Activated T-cell treated with anti-CD3 and anti-CD28 coated beads, Interleukin-2, amount 50 U/mL, for 4 hours (primary cell): ENCODE measurements at places on chromosomes 3 and 15. TPM values are rescaled to one million over a fixed set of nuclear protein-coding genes. Genes with fewer than 3 reads are reported as not detected.

NOX5 gene
- total RNA-seq = not detected

ZNF860 gene
- total RNA-seq = 0.13 TPM

GUCA1C gene
- total RNA-seq = not detected

TGM4 gene
- not detected for total RNA-seq

POPDC2 gene
- total RNA-seq = 0.84 TPM

CYP1A2 gene
- 0.08 TPM for total RNA-seq

ISLR gene
- total RNA-seq = 0.26 TPM

GCSAM gene
- total RNA-seq = 2.0 TPM

STIMATE gene
- total RNA-seq = 26.0 TPM

THSD4 gene
- total RNA-seq = 0.11 TPM

IL5RA gene
- total RNA-seq = 0.35 TPM

LEKR1 gene
- 0.68 TPM for total RNA-seq

ATP11B gene
- total RNA-seq = 57.1 TPM

PML gene
- 34.9 TPM for total RNA-seq

- DNase-seq = no peak
Observed at GRCh38 chr15:64247906-64248541, 85.2 kb upstream of the PPIB start.

GRCh38 chr3:131299836-131300235 is 81.7 kb upstream of the NUDT16 start:
- DNase-seq = no peak

GRCh38 chr3:52546111-52546901 is 9.9 kb downstream of the UQCC5 start:
- no peak for DNase-seq

- no peak for DNase-seq
Observed at GRCh38 chr3:179688850-179689249, 36.0 kb downstream of the USP13 start.

DNA sequence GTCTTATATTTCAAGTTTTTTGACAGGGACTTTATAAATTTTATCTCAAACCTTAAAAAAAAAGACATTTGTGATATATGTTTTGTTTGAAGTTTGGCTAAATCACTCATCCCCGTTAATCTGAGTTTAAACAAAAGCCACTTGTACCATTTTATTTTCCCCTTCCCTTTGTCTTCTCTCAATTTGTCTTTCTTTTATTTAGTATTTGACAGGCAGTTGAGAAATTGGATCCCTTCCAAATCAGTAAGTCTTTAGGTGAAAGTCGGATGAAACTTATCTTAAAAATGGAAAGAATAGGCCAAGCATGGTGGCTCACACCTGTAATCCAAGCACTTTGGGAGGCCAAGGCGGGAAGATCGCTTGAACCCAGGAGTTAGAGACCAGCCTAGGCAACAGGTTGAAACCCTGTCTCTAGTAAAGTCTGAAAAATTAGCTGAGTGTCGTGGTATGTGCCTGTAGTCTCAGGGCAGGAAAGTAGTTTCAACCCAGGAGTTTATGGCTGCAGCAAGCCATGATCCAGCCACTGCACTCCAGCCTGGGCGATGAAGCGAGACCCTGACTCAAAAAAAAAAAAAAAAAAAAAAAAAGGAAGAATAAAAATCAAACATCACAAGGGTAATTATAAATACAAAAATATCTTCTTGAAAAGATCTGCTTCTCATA is 394.6 kb upstream of the TPM1 start:
- DNase-seq = no peak

DNA sequence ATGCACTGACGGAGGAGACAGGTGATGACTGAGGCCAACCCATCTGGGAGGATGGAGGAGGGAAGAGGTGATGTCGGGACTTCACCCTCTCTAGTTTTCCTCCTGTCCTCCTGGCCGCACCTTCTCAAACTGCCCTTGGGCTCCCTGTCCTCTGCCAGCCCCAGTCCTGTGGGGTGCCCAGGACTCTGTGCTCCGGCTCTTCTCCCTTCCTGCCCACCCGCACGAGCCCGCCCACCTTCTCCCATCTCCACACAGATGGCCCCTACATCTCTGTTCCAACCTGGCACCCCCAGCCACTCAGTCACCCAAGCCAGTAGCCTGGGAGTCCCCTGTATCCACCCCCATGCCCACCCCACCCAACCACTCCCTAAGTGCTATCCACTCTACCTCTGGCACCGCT is 206.7 kb upstream of the LINGO1 start:
- DNase-seq = no peak

DNA sequence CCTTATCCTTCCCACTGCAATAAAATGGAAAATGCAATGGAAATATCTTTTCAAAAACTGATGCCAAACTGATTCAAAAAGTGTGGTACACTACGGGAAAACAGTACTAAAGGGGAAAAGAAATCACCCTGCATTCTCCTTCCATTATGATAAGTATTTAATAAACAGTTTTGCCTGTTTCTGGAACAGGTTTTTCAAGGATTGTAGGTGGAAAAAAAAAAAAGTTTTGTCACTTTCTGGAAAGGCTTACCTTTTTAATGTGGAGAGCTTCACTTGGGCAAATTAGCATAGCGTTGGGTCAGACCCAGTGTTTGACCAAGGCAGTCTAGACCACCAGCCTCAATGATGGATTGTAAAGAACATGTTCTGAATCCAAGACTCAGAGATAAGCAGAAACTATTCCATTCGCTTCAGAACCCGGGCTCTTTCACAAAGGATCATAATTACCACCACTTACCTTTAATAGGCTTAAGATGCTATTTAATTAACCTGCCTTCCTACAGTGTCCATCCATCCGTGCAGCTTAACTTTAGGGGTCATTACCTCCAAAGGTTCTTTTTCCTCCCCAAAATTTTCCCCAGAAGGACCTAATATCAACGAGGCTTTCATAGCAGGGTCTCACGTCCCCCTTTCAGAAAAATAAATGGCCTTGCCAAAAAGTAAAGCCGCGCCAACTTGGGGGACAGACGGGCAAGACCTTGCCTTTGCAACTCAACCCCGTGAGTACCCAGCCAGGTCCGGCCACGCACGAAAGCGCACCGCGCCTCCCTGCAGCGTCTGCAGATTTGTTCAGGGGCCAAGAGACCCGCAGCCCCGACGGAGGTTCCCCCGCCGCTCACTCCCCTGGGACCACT is 1.0 kb downstream of the DCBLD2 start:
- peak; percentile 4 for DNase-seq

DNA sequence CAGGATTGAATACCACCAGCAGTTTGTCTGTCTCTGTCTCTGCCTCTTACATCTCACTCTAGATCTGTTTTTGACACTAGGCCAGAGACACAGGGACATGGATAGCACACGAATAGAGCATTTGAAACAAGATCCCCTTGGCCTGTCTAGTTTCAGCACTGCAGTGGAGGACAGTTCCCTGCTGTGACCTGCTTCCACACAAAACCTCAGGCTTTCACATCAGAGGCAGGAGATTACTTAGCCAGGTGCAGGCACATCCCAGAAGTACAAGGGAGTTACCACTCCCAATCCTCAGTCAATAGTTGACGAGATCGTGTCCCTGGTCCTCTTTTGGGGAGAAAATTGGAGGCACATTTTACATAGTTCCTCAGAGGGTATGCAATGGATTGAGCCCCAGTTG is 34.0 kb upstream of the CCK start:
- DNase-seq = no peak

DNA sequence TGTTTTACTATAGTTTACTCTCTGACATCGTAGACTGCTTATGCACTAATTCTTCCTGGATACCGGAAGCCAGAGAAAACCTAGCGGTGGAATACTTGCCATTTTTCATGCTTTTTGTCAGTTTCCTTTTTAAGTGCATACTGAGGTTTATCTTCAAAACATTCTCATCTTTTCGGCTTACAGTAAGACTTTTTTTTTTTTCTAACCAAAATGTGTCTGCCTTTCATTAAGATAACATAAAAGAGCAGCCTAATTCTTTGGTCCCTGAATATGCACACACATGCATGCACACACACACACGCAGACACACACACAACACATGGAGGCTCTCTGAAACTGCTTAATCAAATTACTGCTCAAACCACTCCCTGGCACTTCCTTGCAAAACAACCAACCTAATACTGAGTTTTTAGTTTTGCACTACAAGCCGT is 1.3 kb downstream of the ZNF445 start:
- no peak for DNase-seq

GRCh38 chr15:48603922-48604321 is 41.6 kb downstream of the FBN1 start:
- DNase-seq = no peak

- DNase-seq = no peak
Observed at GRCh38 chr15:71223516-71223915, 108.2 kb downstream of the THSD4 start.

DNA sequence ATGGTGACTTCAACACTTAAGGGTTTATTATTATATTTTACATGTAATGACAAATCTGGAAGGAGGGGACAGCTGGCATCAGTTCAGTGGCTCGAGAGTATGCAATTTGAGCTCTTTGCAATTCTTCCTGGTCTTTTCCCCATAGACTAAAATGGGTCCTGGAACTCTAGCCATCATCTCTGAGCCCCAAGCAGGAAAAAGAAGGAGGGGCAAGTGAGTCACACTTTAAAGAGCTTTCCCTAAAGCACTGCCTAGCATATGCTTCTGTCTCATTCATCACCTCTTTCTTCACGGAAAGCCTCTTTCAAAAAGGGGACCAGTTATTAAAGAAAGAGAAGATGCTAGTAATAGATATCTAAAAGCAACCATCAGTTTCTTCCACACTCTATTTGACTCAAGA is 466.3 kb downstream of the ZIC1 start:
- no peak for DNase-seq

GRCh38 chr15:60660290-60661051 is 181.5 kb upstream of the ICE2 start:
- no peak for DNase-seq

- DNase-seq = no peak
Observed at GRCh38 chr3:123272547-123272946, 70.8 kb downstream of the SEC22A start.

DNA sequence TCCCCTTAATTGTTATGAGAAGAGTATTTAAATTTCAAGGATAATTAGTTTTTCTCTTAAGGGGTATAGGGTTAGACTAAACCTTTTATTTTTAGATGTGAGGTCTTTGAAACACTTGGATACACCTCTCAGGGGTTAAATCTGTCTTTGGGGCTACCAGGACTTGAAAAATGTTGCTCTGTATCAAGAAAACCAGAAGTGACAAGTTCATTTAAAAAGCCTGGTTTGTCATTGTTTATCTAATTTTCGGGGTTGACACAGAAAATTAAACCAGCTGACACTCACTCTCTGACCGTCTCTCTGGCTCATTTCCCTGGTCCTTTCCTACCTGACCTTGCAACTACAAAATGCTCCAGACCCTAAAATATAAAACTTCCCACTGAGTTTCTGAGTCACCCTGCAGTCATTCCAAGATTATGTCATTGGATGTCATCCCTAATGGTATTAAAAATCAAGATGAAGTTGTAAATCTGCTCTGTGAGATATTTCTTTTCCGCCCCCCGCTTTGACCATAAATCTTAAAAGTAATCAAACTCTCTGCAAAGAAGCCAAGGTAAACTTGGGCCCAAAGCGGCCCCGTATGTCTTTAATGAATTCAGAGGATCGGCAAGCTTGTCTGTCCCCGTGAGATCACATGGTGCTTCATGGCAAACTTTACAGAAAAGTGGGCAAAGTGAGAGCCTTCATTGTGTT is 32.9 kb upstream of the SKOR1 start:
- no peak for DNase-seq

DNA sequence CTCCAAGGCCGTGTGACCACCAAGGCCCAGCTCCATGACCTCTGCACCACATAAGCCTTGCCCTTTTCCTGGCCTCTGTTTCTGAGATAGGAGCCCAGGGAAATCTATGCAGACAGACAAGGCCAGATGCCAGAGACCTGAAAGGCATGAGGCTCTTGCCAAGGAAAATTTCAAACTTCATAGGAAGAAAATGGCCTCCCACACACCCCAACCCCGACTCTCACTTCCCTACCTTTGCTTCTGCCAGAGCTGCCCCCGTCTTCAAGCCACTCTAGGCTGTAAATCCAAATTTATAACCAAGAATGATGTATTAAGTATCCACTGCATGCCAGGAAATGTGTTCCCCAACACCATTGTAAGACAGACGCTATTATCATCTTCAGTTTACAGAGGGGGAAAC is 65.5 kb upstream of the HRH1 start:
- DNase-seq = no peak

- DNase-seq = no peak
Observed at GRCh38 chr3:155303540-155304097, 10.1 kb upstream of the STRIT1 start.

- DNase-seq = no peak
Observed at GRCh38 chr3:90011131-90011530, 903.7 kb downstream of the EPHA3 start.

GRCh38 chr15:77864211-77865105 is 213.1 kb downstream of the TBC1D2B start:
- no peak for DNase-seq

DNA sequence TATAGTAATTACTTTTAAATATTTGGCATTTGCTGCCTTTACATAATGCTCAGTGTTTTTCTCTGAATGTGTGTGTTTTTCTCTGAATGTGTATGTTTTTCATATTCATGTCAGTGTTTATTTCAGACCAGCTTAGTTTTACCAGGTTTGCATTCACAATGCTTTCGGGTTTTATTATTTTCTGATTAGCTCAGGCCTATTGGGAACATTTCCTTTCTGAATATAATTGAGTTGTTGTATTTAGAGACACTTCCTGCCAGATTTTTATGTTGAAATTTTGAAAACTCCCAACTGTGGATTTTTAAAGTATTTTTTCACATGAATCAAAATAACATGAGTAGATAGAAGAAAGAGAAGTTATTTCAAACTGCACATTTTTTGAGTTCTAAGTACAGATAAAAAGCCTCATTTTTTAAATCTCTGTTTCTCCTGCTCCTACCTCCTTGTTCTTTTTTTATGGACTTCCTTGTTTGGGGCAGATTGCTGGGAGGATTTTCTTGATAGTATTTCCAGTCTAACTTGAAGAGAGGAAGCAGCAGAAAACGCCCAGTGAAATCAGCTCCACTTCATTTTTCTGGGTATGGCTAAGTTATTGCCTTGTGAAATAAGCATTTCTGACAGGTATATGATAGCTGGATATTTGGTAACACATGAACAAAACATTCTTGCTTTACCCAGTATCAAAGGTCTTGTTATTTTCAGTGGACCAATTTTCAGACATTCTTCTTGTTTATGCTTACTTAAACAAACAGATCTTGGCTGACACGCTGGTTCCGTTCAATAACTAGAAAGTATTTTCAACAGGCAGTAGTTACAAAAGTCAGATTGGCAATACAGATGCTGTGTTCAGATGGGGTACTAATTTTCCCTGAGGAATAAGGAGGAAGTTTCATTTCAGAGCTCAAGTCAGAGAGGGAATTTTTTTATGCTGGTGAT is 70.7 kb downstream of the RIOX2 start:
- no peak for DNase-seq

GRCh38 chr15:47945872-47946650 is 174.7 kb upstream of the SLC24A5 start:
- no peak for DNase-seq

DNA sequence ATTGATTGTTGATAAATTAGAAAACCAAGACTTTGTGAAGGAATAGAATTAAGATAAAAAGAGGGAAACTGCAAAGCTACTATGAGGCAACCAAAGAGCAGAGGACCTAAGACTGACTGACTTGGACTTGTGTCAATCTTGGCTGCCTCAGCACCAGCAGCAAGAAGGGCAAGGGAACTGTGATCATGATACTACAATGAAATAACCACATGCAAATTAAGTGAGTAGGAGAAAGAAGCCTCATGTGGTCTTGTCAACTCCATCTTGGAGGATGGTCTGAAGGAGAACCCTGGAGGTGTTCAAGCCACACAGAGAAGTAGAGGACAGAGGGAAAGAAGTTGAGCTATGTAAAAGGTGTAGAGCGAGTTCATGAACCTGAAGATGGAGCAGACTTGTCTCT is 47.3 kb upstream of the THRB start:
- no peak for DNase-seq

- DNase-seq = no peak
Observed at GRCh38 chr3:62961874-62962556, 86.8 kb upstream of the CADPS start.
